Kasumi-1 (cell line): ENCODE measurements at places on chromosomes 6 and 20.

DNA sequence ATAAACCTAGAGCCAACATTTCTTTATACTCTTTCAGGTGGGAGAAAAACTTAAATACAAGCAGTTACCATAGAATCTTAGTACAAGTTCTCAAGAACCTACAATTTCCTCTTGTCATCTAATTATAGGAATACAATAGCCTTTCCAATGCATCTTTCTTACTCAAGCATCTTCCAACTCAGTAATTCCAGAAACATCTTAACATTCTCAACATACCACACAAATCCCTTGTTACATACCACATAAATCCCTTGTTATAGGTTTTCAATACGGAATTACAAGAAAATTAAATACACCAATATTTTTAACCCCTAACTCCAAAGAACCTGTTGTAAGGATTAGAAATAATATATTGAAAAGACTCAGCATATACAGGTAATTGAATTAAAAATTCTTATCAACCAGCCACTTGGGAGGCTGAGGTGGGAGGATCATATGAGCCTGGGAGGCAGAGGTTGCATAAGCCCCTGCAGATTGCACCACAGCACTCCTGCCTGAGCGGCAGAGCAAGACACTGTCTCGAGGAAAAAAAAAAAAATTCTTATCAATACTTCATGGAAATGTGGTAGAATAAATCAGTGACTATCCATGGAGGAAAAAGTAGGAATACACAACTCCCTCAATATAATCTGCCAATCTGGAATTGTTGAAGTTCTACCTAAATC is 127.5 kb upstream of the CCDC28A start:
- DNase-seq, result no peak

DNA sequence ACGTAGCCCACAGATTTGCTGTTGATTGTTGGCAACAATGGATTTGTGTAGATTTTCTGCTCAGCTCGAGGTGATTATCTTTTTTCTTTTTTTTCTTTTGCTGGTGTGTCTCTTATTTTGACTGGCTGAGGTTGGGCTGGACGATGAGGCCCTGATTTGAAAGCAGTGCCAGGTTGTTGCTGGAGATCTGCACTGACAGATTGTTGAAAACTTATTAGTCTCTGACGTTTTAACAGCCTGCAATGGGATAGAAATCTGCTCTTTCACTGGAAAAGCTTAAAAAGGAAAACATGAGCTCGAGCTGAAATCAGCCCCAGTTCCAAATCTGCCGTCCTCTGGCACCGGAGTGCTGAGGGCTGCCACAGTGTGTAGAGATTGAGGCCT is 87.7 kb downstream of the PDE7B start:
- DNase-seq, result no peak

GRCh38 chr6:41779788-41780550 is at the start of gene FRS3:
Gene FRS3, minus strand, starts transcription at chr6:41779900. Its CDS starts 2,913 bp downstream, at chr6:41776987.
- DNase-seq, result peak; percentile 89

DNA sequence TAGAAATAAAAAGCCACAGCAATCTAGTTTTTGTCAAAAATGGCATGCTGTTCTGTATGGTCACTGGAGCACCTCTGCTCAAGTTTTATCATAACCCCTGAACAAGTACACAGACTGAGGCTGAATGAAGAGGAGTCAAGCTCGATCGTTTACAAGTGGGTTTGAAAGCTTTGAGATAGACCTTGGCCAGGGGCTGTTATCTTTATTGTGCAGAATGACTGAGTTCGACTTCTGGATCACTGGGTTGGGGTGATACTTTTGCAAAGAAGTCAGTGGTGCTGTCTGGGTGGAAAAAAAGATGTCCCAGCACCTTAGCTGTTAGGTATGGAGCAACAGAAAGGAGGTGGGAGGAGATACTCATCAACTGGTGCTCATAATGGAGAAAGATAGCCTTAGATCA is 446.0 kb downstream of the HACE1 start:
- DNase-seq, result no peak

DNA sequence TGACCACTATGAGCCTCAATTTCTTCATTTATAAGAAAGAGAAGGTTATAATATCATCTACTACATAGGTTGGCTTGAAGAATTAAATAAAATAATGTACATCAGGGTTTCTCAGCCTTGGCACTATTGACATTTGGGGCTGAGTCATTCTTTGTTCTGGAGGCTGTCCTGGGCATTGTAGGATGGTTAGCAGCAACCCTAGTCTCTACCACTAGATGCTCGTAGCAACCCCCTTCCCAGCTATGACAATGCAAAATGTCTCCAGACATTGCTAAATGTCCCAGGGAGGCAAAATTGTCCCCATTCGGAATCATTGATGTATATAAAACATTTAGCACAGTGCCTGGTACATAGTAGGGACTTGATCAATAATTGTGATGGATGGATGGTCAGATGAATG is 152.1 kb downstream of the KHDC1L start:
- no peak for DNase-seq

- DNase-seq, result no peak
These were observed 9.7 kb downstream of the NOTCH4 start for GRCh38 chr6:32214126-32214525.

DNA sequence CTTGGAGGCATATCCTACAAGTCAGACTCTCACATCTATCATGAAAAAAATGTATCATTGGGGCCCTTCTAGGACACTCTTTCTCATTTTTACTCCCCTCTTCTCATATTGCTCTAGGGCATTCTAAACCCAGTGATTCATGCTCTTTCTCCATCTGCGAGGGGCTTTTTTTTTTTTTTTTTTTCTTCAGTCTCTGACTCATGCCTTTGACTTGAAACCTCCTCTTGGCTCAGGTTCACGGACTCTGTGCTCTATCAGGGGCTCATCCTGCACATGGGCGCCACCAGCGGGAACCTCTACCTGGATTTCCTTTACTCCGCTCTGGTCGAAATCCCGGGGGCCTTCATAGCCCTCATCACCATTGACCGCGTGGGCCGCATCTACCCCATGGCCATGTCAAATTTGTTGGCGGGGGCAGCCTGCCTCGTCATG is 17.8 kb downstream of the SLC22A1 start:
- no peak for DNase-seq

GRCh38 chr6:42787063-42787472 is 5.2 kb downstream of the BICRAL start:
- DNase-seq, result no peak

DNA sequence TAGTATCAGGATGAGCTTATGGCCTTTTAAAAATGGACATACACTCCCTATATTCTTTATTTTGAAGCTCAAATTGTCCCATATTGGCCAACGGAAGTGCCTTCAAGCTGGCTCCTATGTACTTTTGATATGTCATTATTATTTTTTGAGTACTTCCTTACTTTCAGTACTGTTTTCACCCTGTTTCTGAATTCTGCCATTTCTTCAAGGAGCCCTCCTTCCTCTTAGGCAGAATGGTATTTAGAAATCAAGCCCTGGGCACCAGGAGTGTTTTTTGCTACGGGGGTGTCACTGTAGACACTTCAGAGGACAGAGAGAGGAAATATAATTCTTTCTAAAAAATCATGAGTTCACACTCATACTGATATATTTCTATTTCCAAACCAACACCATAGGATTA is 5.5 kb upstream of the MYLK4 start:
- no peak for DNase-seq

GRCh38 chr6:22732176-22732970 is 163.0 kb downstream of the HDGFL1 start:
- DNase-seq, result no peak

DNA sequence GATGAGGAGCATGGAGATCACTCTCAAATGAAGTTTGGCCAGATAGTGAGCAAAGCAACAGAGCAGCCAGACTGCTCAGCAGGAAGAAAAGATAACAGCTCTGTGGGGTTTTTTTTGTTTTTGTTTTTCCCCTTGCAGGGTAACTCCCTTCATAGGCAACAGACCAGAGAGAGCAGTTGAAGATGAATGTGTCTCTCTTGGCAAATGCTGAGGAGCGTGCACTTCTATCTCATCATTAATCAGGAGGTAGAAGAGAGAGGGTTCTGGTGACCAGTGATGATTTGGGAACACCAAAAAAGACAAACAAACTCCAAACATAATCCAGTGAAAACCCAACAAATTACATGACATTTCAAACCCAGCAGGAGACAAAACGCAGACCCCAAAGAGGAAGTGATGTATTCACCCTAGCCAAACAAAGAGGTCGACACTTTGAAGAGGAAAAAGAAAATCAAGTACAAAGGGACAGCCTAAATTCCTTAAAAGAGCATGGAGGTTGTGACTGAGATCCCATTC is 66.2 kb upstream of the RREB1 start:
- no peak for DNase-seq

DNA sequence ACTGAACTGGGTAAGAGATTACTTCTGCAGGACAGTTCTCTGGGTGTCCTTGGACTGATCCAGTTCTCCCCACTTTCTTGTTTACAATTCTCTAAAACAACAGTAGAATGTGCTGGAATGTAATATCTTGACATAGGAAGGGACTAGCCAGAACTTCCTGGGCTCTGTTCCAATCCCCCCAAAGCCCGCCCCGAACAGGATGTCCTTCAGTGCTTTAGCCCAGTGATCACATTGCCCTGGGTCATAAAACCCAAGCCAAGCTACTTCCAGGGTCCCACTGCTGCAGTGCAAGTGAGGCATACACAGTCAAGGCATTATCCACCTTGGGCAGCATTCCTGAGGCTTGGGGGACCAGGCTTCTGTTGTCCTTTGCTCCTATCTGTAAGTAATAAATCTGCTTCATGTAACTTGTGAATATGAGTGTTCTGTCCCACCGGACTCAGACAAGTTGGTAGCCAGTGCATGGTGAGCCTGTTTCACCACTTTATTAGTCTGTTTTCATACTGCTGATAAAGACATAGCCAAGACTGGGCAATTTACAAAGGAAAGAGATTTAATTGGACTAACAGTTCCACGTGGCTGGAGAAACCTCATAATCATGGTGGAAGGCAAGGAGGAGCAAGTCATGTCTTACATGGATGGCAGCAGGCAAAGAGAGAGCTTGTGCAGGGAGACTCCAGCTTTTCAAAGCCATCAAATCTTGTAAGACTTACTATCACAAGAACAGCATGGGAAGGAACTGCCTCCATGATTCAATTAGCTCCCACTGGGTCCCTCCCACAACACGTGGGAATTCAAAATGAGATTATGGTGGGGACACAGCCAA is 23.5 kb downstream of the FITM2 start:
- DNase-seq, result no peak
